ENCODE measurements at places on chromosomes 6 and 20. TPM values are rescaled to one million over a fixed set of nuclear protein-coding genes. Genes with fewer than 3 reads are reported as not detected.

PPP1R16B gene
- 4.6 TPM for total RNA-seq

IMPG1 gene
- total RNA-seq: not detected

PROKR2 gene
- not detected for total RNA-seq

ENPP5 gene
- 9.6 TPM for total RNA-seq

DPPA5 gene
- not detected for total RNA-seq

APCDD1L gene
- 5.1 TPM for total RNA-seq

RPL7L1 gene
- 134 TPM for total RNA-seq

SLC32A1 gene
- total RNA-seq: not detected

WDR46 gene
- total RNA-seq: 52.9 TPM

WDR27 gene
- 43.6 TPM for total RNA-seq

AIF1 gene
- 10.9 TPM for total RNA-seq

C6orf52 gene
- total RNA-seq: not detected

WFDC12 gene
- not detected for total RNA-seq

PHACTR1 gene
- total RNA-seq: 2.5 TPM

FBXL4 gene
- total RNA-seq: 25.2 TPM

YIPF3 gene
- total RNA-seq: 86.8 TPM

CDKN1A gene
- total RNA-seq: 99.0 TPM

EDN3 gene
- 22.7 TPM for total RNA-seq

DNAAF9 gene
- total RNA-seq: 20.3 TPM

UBE2V1 gene
- total RNA-seq: 39.6 TPM

TPX2 gene
- total RNA-seq: 19.6 TPM

PI3 gene
- total RNA-seq: not detected

OR2H2 gene
- total RNA-seq: not detected

TRAPPC3L gene
- 0.31 TPM for total RNA-seq

RAMACL gene
- 3.4 TPM for total RNA-seq

WFDC10B gene
- total RNA-seq: not detected

ULBP1 gene
- 0.41 TPM for total RNA-seq

TRPC4AP gene
- total RNA-seq: 64.0 TPM

HLA-DPA1 gene
- total RNA-seq: 15.6 TPM

NTSR1 gene
- not detected for total RNA-seq

RNF114 gene
- total RNA-seq: 86.4 TPM

MAPK13 gene
- 12.2 TPM for total RNA-seq

FAM83B gene
- 13.8 TPM for total RNA-seq

COL11A2 gene
- 5.7 TPM for total RNA-seq

PRR3 gene
- 5.8 TPM for total RNA-seq

GSTA1 gene
- 1.6 TPM for total RNA-seq

SUMO4 gene
- 5.5 TPM for total RNA-seq

SLC17A3 gene
- not detected for total RNA-seq

BICRAL gene
- total RNA-seq: 16.6 TPM

KHDC1L gene
- not detected for total RNA-seq

AURKA gene
- 8.8 TPM for total RNA-seq

TRIM40 gene
- not detected for total RNA-seq

NKAIN4 gene
- 10.4 TPM for total RNA-seq

FOXQ1 gene
- total RNA-seq: 6.4 TPM

EYA2 gene
- total RNA-seq: 1.3 TPM

MMUT gene
- total RNA-seq: 33.4 TPM

FANCE gene
- total RNA-seq: 14.7 TPM

TNXB gene
- 214 TPM for total RNA-seq

All from tongue (tissue), 3 donors.